Melanocyte of skin (primary cell): ENCODE measurements at places on chromosomes 12 and 14. TPM values are rescaled to one million over a fixed set of nuclear protein-coding genes. Genes with fewer than 3 reads are reported as not detected.

Gene PARPBP
- 12.0 and 12.7 TPM in 2 replicates for total RNA-seq

Gene DBX2
- not detected in 2 replicates for total RNA-seq

Gene PHETA1
- total RNA-seq = 3.4 and 5.5 TPM in 2 replicates

Gene OR4Q3
- total RNA-seq = not detected in 2 replicates

Gene FAR2
- total RNA-seq = 21.0 and 21.4 TPM in 2 replicates

Gene RFX4
- total RNA-seq = 0.15 TPM in 1 of 2 replicates, not detected in the other

Gene RPL10L
- total RNA-seq = not detected in 2 replicates

Gene LGR5
- not detected in 2 replicates for total RNA-seq

Gene ZC2HC1C
- 1.4 and 2.9 TPM in 2 replicates for total RNA-seq

Gene ANKRD9
- 85.8 and 99.8 TPM in 2 replicates for total RNA-seq

Gene TAS2R7
- total RNA-seq = not detected in 2 replicates

Gene STAT6
- 108 and 147 TPM in 2 replicates for total RNA-seq

Gene TMEM132C
- not detected in 2 replicates for total RNA-seq

Gene CD27
- not detected in 2 replicates for total RNA-seq

Gene SDSL
- 5.0 and 11.3 TPM in 2 replicates for total RNA-seq

Gene VWF
- total RNA-seq = 0.34 and 1.1 TPM in 2 replicates

Gene KRT71
- total RNA-seq = not detected in 2 replicates

Gene PPP1CC
- 64.7 and 123 TPM in 2 replicates for total RNA-seq

Gene ACOT6
- total RNA-seq = not detected in 2 replicates

Gene TMEM52B
- 0.77 TPM in 1 of 2 replicates, not detected in the other for total RNA-seq

Gene LRRC10
- total RNA-seq = not detected in 2 replicates

Gene CCDC177
- 0.15 TPM in 1 of 2 replicates, not detected in the other for total RNA-seq

Gene RAD51AP1
- total RNA-seq = 13.8 and 18.2 TPM in 2 replicates

Gene BATF
- total RNA-seq = 3.4 and 7.0 TPM in 2 replicates

Gene SERPINA5
- not detected in 2 replicates for total RNA-seq
